ENCODE measurements at places on chromosomes 13 and 19.

GRCh38 chr13:114279146-114279545 lies 2.3 kb upstream of the UPF3A start:
- H3K36me3 ChIP-seq: peaks cover 15% of the 10 kb centered on the region
- no peak overlapping the region for H3K4me3 ChIP-seq
- H3K27me3 ChIP-seq: no peaks in the 10 kb centered on the region
- H3K4me1 ChIP-seq: peaks cover 29% of the 10 kb centered on the region
- DNase-seq: no peak
- H3K27ac ChIP-seq: no peak overlapping the region

- H3K36me3 ChIP-seq: peaks cover 33% of the 10 kb centered on the region
- DNase-seq: no peak
- no peak overlapping the region for H3K27ac ChIP-seq
Observed at GRCh38 chr19:16394681-16395375, 70.2 kb downstream of the KLF2 start.

DNA sequence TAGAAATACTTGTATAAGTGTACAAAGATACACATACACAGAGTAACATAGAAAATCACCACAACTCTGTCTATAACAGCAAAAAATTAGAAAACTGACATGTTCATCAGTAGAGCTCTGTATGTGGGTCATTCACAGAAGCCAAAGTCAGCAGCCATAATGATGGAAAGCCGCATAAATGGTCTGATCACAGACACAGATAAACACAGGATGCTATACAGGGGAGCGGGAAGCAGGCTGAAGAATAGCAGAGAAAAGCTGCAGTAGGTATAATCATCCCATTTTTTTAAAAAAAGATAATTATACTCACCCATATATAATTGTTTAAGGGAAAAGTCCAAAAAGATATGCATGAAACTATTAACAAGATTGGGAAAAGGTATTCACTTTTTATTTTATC lies 31.5 kb downstream of the RCBTB1 start:
- no peak overlapping the region for H3K27ac ChIP-seq
- H3K4me1 ChIP-seq: no peaks in the 10 kb centered on the region
- H3K4me3 ChIP-seq: no peak overlapping the region
- H3K27me3 ChIP-seq: peaks cover 14% of the 10 kb centered on the region

DNA sequence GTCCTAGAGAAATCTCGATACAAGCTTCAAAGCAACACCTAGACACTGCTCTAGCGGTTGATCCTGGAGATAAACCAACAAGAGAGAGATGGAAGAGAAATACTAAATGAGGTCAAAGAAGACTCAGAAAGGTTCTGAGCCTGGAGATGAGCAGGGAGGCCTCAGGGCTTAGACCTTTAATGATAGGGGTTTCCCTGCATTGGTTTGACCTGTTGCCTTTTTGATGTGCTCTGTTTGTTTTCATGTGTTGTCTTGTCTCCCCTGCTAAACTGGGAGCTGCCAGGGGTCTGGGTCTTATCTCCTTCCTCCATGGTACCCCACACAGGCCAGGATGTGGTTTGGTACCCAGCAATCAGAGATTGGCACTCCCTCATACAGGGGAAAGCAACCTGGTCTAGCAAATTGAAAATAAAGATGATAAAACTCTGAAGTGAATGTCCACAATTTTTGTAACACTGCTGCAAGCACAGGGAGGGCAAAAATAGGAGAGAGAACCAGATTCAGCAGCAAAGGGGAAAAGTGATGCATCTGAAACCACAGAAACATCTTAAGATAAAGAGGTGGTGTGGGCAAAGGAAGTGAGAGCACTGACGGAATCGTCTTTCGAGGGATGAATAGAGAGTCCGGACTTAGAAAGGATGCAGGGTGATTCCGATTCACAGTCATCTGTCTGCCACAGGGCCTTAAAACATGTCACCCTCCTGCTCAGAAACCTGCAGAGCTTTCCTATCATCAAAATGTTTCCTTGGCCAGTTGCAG lies 3.5 kb downstream of the FFAR2 start:
- H3K27ac ChIP-seq: no peak overlapping the region
- DNase-seq: no peak
- no peaks in the 10 kb centered on the region for H3K36me3 ChIP-seq
- peaks cover 25% of the 10 kb centered on the region for H3K27me3 ChIP-seq

GRCh38 chr13:28000567-28000966 lies 12.1 kb upstream of the URAD start:
- H3K27ac ChIP-seq: no peak overlapping the region
- no peaks in the 10 kb centered on the region for H3K36me3 ChIP-seq
- H3K27me3 ChIP-seq: peaks cover 11% of the 10 kb centered on the region
- DNase-seq: no peak
- H3K4me3 ChIP-seq: no peak overlapping the region

All from progenitor cell of endocrine pancreas (in vitro differentiated cells).